ENCODE measurements at places on chromosomes 1 and 21.

- no peak for DNase-seq
Observed at GRCh38 chr21:41768437-41769042, 1.7 kb upstream of the RIPK4 start.

DNA sequence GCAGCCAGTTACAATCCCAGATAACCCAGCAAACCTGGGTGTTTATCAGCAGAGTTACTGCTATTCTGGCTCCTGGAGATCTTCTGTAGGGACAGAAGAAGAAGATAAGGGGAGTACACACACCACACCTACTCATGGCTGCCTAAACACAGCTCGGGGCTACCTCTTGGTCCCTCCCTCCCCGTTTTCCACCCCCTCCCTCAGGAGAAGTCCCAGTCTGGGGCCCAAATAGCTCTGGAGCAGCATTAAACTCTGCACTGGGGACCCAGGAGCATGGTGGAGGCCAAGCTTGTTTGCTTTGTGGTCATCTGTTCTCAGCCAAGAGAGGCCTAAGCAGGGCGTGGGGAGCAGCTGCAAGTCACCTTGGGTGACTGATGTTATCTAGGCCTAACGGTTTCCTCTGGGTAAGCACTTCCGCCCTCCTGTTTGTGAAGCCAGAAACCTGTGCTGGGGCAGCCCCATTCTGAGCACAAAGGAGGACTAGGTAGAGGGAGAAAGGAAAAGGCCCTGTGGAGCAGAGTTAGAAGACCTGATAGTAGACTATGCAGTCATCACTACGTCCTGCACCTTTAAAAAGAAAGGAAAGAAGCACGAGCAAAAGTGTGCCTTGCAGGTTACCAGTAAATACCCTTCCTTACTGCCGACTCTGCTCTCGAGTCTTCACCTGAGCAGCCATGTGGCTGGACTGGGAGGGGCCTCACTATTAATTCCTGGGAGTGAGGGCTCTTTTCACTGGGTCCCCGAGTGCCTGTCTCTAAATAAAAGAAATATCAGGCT is 2.0 kb upstream of the RCSD1 start:
- no peak for DNase-seq

DNA sequence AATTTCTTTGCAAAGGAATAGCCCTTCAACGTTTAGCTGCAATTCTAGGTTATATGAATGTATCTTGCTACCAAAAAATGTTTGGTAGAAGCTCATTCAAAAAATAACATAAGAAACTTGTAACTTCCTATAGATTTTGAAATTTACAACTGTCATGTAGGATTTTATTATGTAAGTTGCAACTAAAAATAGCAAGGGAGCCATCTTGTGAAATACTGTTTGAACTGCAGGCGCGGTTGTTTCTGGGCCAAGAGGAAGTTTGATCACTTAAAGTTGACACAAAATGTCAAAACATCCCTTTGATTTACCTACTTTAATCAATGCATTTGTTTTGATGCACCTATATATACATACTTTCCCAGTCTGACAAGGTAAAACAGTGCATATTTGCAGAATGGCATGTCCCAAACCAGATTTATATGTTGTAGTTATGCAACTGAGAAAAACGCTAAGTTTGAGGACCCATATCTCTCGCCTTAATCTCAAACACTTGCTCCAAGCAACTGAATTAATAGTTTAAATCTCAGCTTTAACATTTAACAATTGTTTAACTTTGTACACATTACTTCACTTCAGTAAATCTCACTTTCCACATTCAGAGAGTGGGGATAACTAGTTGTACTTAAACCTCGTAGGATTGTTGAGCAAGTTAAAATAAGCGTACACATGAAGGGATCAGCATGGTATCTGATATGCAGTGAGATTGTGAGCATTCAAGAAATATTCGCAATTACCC is 63.9 kb downstream of the KCNK2 start:
- DNase-seq = no peak

DNA sequence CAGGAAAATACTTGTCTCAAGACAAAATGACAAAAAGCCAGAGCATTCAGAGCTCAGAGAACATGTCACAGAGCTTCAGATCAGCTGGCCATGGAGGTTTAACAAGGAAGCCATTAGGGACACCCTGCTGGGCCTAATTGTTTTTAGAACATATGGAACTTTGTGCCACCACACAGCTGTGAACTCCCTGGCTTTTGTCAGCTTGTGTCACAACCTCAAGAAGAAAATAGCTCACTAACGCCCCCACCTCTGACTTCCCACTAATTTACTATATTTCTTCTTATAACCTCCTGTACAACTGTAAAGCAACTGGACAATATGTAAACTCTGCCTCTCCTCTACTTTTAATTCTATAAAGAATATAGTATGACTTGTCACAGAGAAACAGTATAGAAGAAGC is 21.0 kb upstream of the TDRD10 start:
- DNase-seq = no peak

GRCh38 chr1:32990887-32991286 is 26.3 kb upstream of the RNF19B start:
- DNase-seq = no peak

- no peak for DNase-seq
Observed at GRCh38 chr1:22545141-22545540, 18.1 kb upstream of the EPHA8 start.

DNA sequence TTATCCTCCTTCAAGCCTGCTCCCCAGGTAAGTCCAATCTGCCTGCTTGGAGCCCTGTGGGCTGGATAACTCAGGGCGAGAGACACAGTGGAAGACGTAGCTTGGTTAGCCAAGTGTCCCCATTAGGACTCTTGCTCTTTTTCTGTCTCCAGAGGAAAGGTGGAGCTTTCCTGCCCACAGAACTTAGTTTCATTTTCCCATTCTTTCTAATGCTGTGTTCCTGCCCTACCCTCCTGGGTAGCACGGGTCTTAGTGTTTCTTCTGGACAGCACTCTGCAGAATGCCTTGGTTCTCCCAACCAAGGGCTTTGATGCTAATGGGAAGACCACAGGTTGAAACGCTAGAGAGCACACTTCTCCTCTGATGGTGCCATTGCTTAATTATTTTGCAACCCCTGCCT is 92.5 kb upstream of the LRRC8D start:
- no peak for DNase-seq

DNA sequence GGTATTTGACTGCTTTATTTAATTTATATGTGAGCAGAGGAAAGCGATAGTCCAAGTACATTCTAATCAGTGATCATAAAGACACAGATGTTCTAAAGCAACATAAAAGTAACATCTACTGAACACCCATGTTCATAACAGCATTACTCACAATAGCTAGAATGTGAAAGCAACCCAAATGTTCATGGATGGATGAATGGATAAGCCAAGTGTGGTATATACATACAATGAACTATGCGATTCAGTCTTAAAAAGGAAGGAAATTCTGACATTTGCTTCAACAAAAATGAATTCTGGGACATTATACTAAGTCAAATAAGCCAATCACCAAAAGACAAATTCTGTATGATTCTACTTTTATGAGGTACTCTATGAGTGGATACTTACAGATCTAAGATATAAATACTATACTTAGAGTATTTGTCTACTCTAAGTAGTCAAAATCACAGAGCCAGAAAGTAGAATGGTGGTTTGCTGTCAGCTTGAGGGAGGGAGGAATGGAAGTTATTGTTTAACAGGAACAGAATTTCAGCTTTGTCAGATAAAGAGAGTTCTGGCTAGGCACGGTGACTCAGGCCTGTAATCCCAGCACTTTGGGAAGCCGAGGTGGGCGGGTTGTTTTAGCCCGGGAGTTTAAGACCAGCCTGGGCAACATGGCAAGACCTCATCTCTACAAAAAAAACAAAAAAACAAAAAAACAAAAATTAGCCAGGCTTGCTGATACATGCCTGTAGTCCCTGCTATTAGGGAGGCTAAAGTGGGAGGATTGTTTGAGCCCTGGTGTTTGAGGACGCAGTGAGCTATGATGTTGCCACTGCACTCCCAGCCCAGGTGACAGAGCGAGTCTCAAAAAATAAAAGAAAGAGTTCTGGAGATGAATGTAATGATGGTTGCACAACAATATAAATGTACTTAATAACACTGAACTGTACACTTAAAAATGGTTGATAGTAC is 79.7 kb upstream of the ARHGAP29 start:
- DNase-seq = no peak

GRCh38 chr1:230327892-230328284 is 98.2 kb downstream of the PGBD5 start:
- no peak for DNase-seq

DNA sequence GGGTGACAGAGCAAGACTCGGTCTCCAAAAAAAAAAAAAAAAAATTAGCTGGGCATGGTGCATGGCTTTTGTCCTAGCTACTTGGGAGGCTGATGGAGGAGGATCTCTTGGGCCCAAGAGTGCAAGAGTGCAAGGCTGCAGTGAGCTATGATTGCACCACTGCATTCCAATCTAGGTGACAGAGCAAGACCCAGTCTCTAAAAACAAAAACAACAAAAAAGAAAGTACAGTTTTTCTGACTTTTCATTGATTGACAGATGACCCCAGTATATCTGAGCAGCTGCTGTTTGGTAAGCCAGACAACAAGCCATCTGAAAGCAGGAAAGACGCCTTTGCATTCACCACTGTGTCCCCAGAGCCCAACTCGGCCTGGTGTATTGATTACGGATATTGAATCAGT is 10.9 kb upstream of the DPT start:
- DNase-seq = no peak

DNA sequence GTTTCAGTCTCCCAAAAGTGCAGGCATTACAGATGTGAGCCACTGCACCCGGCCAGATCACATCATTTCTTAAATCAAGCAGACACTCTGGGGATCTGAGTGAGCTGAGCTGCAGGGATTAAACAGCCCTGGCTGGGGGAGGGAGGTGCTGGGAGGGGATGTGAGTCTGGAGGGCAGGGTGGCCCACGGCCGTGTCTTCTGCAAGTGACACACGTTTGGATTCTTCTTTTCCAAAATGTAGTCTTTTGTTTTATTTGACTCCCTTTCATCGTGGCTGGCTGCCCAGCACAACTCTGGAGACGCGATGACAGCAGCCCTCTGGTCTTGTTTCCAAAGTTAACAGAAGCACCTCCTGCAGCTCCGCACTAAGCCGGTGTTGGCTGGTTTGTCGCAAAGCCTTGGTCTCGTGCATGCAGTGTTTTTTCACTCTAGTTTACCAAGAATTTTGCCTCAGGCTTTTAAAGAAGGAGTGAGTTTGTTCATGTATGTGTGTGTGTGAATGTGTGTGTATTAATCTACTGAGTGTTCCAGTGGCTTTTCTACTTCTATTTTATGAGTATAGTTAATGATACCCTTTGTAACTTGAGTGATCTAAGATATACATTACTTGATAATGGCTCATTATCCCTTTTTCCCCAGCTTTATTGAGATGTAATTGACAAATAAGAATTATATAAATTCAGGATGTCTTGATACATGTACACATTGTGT is 2.8 kb upstream of the KRTAP10-5 start:
- DNase-seq = peak; percentile 6

DNA sequence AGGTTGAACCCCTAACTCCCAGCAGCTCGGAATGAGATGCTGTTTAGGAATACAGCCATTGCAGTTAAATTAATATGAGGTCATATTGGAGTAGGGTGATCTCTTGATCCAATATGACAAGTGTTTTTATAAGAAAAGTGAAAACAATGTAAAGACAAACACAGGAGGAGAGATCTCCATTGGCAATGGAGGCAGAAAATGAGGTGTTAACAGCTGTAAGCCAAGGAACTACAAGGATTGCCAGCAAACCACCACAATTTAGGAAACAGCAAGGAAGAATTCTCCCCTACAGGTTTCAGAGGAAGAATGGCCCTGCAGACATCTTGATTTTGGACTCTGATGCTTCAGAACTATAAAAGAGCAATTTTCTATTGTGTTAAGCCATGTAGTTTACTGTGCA is 774.3 kb downstream of the MRPL39 start:
- DNase-seq = no peak

DNA sequence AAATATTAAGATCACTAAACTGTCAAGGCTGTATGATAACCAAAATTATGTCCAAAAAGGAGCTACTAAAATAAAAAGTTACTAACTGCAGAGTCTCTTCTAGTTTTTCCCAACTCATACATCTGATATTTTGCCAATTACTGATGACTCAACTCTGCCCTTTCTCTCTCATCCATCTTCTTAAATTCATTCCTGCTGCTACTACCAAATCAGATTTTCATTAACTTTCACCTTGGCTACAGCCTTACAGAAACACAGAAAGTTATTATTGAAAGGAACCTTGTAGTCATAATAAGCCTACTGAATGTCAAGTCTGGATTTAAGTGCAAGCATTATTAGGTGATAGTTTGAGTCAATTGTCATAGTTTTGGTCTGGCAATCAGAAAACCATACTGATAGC is 273.1 kb downstream of the DPYD start:
- DNase-seq = no peak

DNA sequence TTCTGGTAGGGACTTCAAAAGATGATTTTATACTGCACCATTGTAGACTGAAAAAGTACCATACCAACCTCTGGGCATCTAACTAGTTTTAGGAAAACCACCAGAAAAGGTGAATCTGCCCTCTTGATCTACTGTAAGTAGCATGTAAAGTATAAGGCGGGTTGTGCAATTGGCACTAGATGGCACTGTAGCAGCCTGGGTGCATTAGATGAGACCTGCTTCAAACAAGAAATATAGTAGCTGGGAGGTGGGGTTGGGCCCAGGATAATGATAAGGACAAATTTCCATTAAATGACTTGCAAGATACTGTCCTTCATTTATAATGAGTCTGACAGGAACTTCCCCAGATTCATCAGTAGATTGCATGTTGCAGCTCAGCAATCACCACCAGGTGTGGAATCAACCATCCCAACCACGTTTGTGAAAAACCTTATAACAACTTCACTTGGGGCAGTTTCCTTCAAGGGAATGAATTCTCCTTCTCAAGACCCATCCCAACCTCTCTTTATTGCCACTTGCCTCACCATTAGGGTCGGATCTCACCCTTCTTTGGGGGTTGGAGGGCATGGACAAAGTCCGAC is 37.3 kb upstream of the IL10 start:
- DNase-seq = no peak

DNA sequence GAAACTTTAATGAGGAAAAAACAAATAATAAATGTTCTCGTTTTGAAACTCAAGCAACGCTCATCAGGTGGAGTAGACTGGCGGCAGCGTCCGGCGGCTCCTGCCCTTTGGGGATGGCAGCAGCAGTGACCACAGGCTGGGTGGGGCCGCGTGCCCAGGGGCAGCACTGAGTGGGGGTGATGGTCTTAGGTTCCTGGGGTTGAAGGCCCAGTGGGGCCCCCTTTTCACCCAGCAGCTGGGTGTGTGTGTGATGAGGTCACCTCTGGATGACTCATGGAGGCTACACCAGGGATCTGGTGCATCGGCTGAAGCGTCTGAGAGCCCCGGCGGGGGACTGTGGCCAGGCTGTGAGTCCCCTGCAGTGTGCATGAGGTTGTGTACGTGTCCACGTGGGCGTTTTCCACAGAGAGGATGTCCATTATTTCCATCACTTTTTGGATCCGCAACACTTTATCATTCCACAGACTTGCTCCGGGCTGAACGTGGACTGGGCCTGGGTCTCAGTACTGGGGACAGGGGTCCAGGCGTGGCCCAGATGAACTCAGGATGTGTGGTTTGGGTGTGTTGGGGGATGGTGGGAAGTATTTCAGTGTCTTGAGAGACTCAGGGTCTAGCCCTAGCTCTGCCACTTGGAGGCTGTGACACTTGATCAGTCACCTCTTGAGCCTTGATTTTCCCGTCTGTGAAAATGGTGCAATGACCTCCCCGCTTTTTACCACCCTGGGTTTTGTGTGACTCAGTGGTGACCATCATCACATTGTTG is 25.6 kb downstream of the LDLRAP1 start:
- DNase-seq = no peak
